Activated gamma-delta T cell treated with anti-CD3 and anti-CD28 coated beads, Interleukin-2, amount 50 U/mL, for 16 hours (primary cell): ENCODE measurements at places on chromosomes 7 and 10.

- DNase-seq, result no peak
Measured at GRCh38 chr10:69316313-69317059, 38.2 kb downstream of the HK1 start.

- no peak for DNase-seq
Measured at GRCh38 chr10:7534480-7534852, 123.6 kb upstream of the SFMBT2 start.

DNA sequence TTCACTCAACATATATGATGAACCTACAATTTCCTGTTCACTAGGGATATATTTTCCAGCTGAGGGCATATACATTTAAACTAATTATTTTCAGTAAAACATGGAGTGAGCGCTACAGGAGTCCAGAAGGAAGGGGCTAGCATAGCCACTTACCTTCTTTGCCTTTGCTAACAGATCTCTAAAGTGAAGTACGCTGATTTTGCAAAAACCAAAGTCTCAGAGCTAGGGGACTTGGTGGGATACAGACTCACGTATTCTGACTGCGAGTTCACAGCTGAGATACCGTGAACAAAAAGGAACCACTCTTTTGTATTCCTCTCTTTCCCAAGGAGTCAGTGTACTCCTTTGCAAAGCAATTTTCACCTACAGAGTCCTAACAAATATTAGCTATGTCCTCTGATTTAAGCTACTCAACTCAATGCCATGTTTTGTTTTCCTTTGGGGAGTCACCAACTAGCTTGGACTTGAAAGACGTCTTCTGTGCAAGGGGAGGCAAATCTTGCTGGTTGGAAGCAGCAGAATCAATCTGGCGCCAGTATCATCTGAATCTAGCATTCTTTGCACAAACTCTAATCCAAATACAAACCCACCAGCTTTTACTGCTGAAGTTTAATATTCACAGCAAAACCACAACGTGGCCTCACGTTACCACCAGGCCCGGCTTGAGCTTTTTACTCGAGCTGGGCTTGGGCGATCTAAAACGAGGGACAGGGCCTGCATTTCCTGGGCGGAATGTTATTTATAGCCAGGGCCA, 657 bp downstream of the CDNF start:
- no peak for DNase-seq

DNA sequence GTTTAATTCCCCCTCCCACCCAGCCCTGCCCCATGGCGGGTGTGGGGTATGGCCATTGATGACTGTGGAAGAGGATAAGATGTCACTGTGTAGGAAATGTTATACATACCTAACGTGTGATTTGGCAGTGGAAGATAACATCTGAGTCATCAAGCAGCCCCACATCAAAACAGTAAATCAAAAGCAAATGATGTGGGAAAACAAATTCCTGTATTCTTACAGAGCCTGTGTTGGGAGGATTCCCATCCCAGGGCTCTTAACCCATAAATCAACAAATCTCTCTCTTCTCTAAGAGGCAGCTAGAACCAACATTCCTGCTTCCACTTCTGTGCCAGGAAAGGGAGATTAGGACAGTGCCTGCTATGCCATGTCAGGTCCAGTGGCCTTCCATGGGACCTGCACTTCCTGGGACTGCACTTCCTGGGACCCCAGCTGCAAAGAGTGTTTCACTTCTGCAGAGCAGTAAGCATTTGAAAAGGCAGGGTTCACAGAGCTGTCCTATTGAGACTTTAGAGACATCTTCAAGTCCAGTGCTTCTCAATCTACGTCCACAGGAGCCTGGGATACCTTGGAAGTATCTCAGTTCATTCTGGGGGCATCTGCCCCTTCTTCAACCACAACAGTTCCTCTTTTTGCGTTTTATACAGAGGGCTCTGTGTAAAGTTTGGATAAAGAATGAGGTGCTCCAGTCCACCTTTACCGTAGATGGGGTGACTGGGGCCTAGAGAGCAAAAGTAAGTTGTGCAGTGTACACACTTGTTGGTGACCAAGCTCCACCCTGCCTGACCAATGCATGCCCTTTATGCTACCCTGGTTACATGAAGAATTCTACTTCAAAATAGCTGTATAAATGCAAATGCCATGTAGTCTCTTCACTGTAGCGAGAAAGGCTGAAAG, 45.7 kb downstream of the ATXN7L1 start:
- no peak for DNase-seq
